Activated T-cell treated with anti-CD3 and anti-CD28 coated beads, Interleukin-2, amount 50 U/mL, for 4 hours (primary cell): ENCODE measurements at places on chromosomes 1 and 21.
A peak's percentile ranks its signal among the peaks of the same experiment; 100 is the strongest.

GRCh38 chr1:212531796-212532195 is 76.8 kb upstream of the ATF3 start:
- DNase-seq: no peak

DNA sequence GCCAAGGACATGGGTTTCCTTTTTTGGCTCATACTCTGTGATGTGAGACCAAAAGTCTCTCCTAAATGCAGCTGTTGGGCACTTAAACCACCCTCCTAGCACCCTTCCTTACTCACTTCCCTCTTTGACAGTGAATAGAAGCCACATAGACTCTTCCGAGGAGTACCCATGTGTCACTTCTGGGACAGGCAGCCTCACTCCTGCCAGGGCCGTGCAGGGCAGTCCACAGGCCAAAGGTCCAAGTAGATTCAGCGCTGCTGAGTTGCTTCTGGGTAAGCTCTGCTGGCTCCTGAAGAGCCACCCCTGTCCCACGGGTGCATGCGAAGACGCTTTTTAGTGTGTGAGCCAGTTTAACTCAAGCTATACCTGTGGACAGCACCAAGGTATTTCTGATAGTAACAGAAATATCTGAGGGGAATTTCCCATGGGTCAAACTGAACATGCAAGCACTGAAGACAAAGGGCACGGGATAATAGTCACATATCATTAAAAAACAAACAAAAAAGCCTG is 36.8 kb upstream of the BMP8B start:
- DNase-seq: no peak

DNA sequence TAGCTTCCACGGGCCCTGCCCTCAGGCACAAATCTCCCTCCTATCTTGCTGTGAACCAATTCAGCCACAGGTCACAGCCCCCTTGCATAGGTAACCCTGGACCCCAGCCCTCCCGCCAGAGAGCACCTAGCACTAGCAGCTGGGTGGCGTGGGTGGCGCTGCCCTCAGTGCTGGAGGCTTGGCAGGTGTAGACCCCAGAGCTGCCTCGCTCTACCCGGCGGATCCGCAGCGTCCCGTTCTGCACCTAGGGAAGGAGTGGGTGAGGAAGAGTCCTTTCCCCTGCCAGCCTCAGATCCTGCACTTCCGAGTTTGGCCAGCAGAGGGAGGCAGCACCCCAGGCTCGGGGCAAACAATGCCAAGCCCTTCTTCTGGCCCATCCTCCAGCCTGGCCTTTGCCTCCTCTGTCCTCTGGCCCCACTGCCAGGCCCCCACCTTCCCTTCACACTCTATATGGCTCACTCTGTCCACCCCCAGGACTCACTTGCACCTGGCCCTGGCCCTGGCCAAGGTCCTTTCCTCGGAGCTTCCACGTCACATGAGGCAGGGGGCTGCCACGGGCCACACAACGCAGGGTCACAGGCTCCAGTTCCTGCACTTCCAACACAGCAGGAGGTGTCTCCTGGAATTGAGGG is 9.0 kb downstream of the IGSF9 start:
- peak; percentile 84 for DNase-seq

- DNase-seq: no peak
These were observed 10.9 kb upstream of the BATF3 start for GRCh38 chr1:212710566-212710965.

- DNase-seq: no peak
These were observed 257.7 kb upstream of the CSF3R start for GRCh38 chr1:36740446-36740845.
